ENCODE measurements at places on chromosomes 1 and 21.

GRCh38 chr1:17630986-17631385 is 91.5 kb downstream of the ARHGEF10L start:
- DNase-seq, result no peak

DNA sequence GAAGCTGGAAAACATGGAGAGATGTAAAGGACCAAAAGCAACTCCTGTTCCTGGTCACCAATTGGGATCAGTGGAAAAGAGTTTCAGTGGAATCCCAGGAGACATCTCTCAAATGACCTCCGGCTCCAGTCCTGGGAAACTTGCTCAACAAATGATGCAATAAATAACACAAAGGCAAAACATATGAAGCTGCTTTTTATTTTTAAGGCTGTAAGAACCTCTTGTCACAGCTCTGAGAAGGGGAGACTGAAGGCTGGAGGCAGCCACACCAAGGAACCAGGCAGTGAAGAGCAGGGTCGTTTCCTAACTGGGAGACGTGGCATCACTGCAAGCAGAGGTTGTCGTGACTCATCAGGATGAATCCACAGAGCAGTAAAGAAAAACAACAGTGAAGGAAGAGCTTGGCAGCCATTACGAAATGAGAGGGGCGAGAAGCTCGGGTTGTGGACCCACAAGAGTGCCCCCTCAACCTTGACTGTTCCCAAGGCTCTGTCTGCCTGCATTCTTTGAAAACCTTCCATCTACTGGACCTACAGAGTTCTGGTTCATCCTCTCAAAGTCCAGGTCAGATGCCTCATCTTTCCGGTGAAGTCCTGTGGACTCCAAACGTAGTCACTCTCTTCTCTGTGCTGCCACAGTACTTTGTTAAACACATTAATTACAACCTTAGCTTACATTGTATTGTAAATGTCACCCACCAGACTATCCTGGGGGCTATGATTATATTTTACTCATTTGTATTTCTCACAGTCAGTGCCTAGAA is 32.1 kb downstream of the JAK1 start:
- no peak for DNase-seq

DNA sequence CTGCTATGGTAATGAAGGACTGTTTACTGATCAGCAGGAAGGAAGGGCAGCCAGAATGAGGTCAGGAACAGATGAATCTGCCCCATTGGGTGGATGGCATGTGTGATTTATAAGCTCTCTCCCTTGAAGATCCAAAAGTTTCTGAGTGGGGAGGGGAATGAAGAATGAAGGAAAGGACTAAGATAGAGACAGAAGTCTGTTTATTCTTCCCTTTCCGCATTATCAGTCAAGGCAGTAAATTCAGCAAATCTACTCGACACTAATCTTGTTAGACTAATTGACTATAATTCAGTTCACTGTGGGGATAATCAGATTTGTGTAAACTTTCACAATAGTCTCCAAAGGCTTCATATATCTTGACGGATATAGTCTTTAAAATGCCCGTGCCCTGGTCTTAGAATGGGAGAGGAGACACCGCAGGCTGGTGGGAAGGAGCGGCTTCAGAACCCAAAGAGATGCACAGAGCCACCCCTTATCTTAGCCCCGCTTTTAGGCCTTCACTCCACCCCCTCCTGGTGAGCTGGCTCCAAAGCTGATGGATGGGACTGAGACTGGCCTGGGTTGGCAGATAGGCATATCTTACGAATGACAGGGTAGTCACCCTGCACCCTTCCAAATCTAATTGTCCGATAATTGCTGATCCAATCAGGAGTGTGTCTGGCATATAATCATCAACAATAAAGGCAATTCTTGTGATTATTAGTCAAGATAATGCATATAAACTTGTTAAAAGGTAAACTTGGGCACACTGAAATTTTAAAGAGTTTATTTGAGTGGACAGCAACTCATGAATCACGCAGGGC is 76.0 kb upstream of the PPM1J start:
- no peak for DNase-seq

DNA sequence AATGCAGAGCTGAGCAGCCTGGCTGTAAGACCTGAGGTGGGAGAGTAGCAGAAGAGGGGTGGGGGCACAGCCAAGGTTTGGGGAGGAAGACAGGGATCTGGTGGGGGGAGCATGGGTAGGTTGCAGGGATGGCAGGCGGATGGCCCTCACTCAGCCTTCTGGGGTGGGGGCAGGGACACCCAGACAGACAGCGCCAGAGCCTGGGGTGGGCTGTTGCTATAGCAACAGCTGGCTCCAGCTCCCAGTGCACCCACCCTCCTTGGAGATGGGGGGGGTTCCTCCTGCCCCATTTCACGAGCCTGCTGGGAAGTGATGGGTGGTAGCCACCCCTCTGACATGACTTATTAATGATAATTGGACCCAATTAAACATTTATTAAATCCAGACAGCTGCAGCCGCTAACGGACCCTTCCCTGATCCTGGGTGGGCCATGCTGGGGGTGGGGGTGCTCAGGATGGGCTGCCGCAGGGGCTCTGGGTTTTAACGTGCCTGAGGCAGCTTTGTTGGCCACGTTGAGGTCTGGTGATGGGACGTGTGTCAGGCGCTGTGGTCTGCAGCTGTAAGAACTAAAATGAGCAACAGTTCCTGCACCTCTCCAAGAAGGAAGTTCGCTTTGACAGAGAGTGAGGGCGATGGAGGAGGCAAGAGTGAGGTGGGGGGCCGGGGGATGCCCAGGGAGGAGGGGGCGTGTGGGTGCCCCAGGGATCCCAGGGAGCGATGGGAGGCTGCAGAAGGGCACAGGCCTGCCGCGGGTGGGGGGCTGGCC is 19.4 kb downstream of the AGRN start:
- no peak for DNase-seq

DNA sequence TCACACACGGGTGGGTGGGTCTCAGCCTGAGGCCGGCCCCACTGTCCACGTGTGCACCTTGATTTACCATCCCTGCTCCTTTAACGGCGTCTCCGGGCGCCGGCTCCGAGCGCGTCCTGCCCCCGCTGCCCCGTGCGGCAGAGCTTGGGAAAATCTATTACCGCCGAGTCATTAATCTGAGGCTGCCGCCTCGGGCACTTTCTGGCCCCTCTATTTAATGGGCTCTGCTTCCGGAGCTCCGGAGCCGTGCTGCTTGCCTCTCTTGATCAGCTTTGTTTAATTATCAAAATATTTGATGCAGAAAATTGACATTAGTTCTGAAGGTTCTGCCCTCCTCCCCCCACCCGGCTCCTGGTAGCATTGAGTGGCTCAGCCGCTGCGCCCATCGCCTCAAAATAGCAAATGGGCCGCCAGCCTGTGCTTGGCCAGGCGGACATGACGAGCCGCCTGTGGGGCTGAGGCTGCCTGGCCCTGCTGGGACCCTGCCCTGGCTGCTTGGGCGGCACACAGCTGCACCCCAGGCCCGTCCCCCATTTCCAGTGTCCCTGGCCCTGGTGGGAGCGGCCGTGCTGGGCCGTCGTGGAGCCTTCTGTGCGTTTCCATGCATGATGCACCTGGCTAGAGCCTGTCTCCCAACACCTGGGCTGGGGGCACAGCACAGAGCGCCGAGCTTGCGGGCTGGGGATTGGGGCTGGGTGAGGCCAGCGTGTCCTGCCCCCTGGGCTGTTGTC is 81.6 kb upstream of the TTC34 start:
- DNase-seq, result no peak

DNA sequence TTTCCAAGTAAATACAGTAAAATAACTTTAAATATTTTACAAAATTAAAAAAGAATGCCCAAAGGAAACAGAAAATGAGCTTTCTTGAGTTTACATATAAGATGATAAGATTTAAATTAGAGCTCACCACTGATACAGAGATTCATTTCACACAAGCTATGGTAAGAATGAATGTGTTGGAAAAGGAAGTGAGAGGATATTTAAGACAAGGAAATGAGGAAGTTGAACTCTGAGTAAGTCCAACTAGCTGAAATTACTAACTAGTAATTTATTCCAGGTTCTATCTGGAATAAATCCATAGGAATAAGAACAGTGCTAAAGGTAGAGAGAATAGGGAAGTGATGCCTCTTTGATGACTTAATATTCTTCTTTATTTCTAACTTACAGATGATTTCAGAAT is 42.4 kb downstream of the FNBP1L start:
- DNase-seq, result no peak

GRCh38 chr1:16371725-16372124 is 4.7 kb downstream of the SZRD1 start:
- no peak for DNase-seq

- DNase-seq, result no peak
Observed at GRCh38 chr21:45970674-45971615, 10.6 kb upstream of the COL6A1 start.

- DNase-seq, result no peak
Observed at GRCh38 chr1:28143496-28144202, 32.8 kb downstream of the PTAFR start.

- no peak for DNase-seq
Observed at GRCh38 chr1:38183096-38183495, 136.5 kb upstream of the POU3F1 start.

GRCh38 chr1:197683895-197684553 is 91.3 kb downstream of the DENND1B start:
- DNase-seq, result no peak

DNA sequence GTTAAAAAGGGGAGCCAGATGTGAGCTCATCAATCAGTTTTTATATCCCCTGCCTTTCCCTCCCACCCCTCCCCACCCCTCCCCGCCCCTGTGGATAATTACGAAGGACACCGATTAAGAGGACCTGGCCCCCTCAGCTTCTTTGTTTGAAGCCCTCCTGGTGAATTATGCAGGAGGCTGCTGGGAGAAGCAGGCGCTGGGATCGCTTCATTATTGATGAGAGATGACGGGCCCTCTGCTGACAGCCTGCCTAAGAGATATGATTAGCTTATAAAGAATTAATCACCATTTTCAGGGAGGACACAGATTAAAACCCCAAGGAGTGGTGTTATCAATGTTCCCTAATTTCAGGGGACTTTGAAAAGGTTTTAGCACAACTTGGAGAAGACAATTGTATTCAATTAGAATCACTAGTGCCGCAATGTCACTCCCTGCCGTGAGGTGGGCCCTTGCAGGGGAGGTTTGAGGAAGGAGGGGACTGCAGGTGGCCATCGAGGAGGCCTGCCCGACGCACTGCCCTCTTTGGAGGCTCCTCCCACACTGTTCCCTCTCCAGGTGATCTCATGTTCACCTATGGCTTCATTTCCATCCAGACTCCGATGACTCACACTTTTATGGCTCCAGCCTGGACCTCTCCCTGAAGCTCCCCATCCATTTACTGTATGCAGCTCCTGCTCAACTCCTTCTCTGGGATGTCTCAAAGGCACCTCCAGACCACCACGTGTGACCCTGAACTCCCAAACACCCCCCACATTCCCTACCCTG is 67.0 kb upstream of the KLHDC7A start:
- DNase-seq, result no peak

DNA sequence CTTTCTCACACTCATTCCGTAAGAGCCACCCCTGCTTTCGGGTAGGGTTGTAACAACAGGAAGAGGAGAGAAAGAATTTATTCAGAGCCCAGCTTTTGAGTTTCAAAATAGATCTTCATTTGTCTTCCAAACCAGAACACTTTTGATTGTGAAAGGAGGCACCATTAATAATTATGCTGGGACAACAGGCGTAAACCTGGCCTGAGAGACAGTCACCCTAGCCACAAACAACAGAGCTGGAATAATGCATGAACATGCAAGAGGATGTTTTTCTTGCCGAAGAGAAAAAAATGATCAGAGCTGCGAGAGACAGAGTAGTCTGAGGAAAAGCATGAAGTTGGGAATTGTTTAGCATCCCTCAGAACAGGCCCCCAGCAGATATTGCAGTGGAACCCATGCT is 18.5 kb upstream of the GREM2 start:
- no peak for DNase-seq

- no peak for DNase-seq
Observed at GRCh38 chr1:64093941-64094340, 109.5 kb upstream of the UBE2U start.

DNA sequence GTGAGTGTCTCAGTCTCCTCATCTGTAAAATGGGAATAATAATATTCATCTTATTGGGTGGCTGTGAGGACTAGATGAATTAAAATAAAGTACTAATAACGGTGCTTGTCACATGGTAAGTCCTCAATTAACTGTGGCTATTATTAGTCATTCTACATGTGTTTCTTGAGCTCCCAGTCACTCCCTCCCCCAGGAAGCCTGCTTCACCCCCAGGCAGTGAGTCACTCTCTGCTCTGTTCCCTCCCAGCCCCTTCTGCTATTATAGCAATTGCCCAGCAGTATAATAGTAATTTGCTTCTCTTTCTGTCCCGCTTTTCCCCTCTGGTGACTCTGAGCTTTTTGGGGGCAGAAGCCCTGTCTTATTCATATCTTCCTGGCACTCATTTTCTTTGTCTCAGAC is 102.0 kb downstream of the BEND5 start:
- no peak for DNase-seq

DNA sequence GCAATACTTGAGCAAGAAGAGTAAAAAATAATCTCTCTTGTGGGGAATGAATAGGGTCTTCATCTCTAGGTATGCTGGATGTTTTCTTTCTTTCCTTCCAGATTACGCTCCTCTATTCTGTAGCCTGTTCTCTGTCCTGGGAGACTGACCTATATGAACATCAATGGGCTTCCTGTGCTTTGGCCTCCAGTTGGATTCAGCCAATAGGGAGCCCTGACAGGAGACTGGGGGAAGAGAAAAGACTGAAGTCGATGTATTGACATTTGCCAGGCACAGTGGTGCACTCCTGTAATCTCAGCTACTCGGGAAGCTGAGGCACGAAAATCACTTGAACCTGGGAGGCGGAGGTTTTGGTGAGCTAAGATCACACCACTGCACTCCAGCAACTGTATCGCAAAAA is 17.6 kb downstream of the SEMA6C start:
- no peak for DNase-seq

DNA sequence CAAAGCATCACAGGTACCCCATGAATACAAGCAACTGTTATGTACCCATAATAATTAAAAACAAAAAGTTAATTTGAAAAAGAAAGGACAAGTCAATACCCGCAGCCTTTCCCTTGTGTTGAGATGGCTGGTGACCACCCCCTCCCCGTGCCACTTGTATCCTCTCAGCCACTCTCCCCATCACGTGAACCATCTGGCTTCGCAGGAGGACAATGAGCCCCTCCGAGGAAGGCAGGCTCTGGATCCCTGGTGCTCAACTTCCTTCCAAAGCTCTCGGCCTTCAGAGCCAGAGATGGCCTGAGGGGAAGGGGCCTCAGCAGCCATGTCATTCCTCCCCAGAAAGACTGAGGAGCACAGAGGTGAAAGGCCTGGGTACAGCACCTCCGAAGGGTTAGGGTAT is 120.4 kb upstream of the RAB4A start:
- no peak for DNase-seq

- DNase-seq, result no peak
Observed at GRCh38 chr1:245512181-245512888, 357.6 kb downstream of the KIF26B start.

GRCh38 chr1:6508154-6508815 is 16.8 kb upstream of the PLEKHG5 start:
- DNase-seq, result no peak

GRCh38 chr1:180230791-180231505 is 884 bp downstream of the LHX4 start:
- DNase-seq, result no peak

GRCh38 chr1:166813508-166814223 is 25.6 kb upstream of the POGK start:
- DNase-seq, result no peak

- DNase-seq, result no peak
Observed at GRCh38 chr1:170321113-170321512, 175.4 kb downstream of the NTMT2 start.
